ENCODE measurements at places on chromosomes 13 and 19.

DNA sequence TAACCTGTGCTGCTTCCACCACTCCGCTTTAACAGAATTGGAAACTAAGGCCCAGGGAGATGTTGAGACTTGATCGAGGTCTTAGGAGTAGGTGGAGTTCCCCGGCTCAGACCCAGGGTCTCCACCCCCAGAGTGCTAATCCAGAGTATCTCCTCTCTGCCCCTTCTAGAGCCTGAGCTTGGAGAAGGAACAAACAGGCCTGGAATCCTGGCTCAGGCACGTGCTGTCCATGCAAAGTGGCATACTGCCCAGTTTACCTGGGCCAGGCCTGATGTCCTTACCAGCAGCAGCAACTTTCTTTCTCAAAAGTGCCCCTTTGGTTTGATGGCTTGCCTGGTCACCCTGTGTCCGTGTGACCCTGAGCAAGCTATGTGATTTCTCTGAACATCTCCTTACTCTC, 3.7 kb downstream of the SYNGR4 start:
- DNase-seq: no peak

DNA sequence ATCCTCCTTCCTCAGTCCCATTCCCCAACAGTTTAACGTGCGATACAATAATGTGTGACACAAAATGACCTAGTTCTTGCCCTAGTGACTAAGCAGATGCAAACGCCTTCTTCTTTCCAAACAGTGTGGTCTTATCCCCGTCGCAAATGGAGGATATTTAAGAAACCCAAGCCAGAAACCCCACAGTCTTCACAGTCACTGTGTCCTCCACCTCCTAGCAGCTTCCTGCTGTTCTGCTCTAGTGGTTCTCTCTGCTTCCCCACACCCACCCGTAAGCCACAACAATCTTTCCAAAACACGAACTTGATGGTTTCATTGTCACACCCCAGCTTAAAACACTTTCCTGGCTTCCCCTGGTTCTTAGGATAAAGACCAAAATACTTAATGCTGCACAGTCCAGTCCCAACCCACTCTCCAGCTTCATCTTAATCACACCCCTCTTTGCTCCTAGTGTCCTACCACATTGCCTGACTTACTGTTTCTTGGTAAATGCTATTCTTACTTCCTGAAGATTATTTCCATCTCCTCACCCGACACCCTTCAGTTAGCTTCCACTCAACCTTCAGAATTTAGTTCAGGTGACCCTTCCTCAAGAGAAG, 32.3 kb downstream of the ITM2B start:
- no peak for DNase-seq

DNA sequence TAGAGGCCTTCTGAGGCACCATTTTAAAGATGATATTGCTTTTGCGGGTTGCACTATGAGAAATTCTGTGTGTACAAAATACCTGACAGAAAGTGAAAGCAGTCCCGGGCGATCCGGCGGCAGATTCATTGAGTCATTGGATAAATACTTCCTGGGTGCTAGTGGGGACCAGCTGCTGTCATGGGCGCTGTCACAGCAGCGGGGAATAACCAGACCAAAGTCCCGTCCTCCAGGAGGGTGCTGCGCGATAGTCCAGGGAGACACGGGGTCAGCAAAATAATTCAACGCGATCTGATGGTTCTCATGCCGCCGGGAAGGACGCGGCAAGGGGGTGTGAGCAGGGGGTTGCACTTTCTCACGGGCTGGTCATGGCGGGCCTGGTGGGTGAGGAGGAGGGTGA, 13.5 kb downstream of the ZFR2 start:
- DNase-seq: no peak

- peak; percentile 12 for DNase-seq
Observed at GRCh38 chr13:34826432-34826831, 115.6 kb upstream of the NBEA start.

DNA sequence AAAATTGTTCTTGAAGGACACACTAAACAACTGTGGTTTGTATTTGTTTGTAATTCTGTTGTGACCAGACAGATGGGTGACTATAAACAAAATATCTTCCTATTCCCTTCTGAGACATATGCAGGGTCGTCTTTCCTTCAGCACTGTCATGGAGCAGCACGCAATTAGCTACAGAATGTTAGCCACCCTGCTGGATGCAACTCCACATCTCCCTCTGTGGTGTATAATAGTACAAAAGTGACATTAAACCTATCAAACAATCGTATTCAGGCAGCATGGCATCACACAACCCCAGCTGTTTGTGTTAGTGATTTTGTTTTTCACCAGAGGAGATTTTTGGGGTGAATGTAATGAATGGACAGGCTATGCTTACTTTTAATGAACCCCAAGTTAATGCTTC, 146.2 kb downstream of the GPC6 start:
- DNase-seq: no peak

- DNase-seq: no peak
Observed at GRCh38 chr13:20272588-20273171, 40.6 kb upstream of the GJB6 start.

DNA sequence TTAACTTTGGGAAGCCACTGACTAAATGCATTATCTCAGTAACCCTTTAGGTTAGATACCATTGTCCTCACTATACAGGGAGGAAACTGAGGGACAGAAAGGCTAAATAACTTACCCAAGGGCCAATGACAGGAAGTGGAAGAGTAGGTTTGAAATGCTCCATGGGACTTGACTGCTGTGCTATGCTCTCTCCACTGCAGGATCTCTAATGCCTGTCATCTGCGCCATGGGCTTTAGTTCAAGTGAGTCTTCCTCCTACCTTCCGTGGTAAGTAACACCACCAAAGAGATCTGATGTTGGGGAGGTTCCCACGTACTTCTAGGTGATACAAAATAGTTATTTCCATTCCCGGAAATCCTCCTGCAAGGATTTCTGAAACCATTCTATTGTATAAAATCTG, 3.7 kb downstream of the DLEU7 start:
- no peak for DNase-seq

- no peak for DNase-seq
Observed at GRCh38 chr13:102704238-102705058, 9.6 kb upstream of the METTL21C start.

- DNase-seq: no peak
Observed at GRCh38 chr13:106295971-106296370, 239.5 kb downstream of the EFNB2 start.

GRCh38 chr13:94896719-94897317, 184.5 kb upstream of the SOX21 start:
- DNase-seq: no peak

DNA sequence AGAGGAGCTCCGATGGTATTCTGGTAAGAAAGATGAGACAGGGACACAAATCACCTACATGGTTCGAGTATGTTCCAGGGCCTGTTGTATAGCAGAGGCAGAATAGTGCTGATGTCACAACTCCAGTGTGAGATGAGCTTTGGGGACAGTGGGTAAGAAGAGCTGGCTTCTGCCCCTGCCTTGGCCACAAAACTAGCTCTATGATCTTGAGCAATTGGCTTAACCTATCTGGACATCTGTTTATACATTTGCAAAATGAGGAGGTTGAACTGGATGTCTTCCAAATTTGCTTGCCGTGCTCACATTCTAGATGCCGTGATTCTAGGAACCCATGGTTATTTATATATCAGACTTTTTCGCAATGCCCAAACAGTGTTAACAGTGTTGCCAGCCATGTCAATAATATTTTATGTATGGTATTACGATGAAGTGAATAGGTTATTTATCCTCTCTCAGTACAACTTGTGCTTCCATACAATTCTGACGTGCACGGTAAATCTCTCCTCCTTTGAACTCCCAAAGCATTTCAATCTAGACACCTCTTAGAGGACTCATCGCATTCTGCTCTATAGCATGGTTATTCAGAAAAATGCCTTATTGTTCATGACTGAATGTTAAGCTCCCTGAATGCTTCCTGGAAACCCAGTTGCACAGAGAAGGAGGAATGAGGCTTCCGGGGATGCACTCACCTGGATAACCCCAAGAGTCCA, 316.0 kb downstream of the FOXO1 start:
- no peak for DNase-seq

DNA sequence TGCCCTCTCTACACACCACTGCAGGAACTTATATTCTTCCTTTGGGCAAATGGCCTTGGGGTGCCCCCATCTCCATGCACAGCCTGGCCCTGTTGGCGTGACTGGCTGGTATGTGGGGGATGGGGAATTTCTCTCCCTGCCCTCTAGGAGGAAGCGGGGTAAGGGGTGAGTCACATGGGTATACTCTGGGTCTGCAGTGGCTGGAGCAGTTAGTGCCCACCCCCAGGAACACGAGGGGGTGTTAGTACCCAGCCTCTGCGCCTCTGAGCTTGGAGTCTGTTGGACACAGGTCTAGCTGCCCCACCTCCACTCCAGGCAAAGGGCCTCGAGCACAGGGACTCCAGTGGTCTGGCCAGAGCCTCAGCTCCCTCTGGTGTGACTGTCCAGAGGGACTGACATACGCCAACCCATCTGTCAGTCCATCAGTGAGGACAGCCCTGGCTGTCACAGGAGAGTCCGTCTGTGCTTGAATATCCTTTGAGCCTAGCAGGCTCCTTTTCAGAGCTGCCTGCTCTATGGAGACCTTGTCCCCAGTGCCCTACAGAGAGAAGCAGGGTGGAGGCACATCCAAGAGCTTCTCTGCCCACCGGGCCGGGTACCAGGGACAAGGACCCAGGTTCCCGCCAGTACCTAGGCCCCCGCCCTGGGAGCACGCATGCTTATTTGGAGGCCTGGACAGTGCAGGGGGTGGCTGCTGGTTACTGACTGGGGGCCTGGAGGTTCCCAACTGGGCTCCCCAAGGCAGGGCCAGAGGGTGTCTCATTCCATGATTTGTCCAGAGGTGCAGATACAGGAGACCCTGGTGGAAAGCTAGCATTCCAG, 66.6 kb downstream of the CHST8 start:
- DNase-seq: no peak

GRCh38 chr19:19662871-19663255, 613 bp downstream of the ATP13A1 start:
- no peak for DNase-seq

GRCh38 chr13:90049989-90050671, 1297.4 kb upstream of the MIR17HG start:
- DNase-seq: no peak

DNA sequence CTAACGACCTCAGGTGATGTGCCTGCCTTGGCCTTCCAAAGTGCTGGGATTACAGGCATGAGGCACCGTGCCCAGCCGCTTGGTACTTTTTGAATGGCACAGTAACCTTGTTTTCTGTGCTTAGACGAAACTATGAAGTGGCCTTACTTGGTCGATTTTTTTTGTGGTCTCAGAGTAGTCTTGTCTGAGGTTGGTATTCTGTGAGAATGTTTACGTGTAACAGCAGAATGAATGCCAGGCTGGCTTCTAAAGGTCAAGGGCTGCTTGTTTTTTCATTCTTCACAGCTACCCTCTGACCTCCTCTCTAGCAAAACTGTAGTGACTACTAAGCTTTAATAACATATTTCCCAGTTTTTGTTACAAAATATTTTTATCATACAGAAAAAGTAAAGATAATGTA, 313.3 kb downstream of the GPC6 start:
- no peak for DNase-seq

DNA sequence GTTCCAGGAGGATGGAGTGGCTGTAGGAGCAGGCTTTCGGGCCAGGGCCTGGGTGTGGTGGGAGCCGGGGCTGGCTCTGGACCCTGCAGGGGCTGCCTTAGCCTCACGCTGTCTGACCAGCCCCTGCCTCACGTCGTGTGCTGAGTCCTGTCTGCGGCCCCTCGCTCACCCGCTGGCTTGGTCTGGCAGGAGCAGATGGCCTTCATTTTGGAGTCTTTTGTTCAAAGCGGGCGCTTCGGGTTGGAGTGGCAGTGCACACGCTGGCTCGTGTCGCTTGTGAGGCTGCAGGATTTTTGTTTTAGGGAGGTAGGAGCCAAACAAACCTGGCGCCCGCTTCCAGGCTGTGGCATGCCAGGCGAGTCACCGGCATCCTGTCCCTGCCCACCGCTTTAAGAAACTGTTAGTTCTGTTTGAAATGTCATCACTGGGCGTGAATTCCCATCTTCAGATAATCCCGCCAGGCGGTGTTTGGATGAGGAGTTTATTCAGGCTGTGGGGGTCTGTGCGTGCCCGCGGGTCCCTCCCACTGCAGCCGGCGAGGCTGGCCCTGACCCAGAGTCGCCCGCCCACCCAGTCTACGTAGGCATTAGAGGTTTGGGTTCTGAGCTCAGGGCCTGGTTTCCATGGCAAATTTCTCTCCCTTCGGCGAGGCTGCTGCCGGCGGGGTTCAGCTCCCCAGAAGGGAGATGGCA, 89.8 kb downstream of the KDM4B start:
- DNase-seq: no peak

- DNase-seq: no peak
Observed at GRCh38 chr19:6983448-6983847, 37.8 kb downstream of the MBD3L2B start.

GRCh38 chr19:39544226-39544903, 4.4 kb upstream of the EID2 start:
- no peak for DNase-seq

- DNase-seq: no peak
Observed at GRCh38 chr13:109162248-109163036, 533.0 kb downstream of the MYO16 start.

DNA sequence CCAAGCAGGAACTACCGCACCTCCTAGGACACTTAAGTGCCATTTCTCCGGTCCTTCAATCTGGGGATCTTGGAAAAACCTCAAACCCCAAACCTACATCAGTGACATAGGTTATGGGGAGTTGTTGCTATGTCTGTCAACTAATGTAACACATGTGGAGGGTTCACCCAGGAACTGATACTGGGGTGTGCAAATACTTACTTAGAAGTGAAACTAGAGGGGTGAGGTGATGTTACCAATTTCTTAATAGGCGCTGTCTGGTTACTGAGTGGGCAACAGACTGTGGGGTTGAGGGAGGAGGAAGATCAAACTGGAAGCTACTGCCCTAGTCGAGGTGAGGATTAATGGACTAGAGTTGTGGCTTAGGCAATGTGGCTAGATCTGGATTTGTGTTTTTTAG, 1.9 kb downstream of the ZNF586 start:
- DNase-seq: no peak

GRCh38 chr13:96130818-96131340, 41.0 kb downstream of the HS6ST3 start:
- DNase-seq: no peak
